Cerebellum (tissue), 4 donors: ENCODE measurements at places on chromosomes 1 and 21. TPM values are rescaled to one million over a fixed set of nuclear protein-coding genes. Genes with fewer than 3 reads are reported as not detected.

GRCh38 chr1:167825419-167826079 is 88.4 kb downstream of the ADCY10 start:
- no peak for DNase-seq

DNA sequence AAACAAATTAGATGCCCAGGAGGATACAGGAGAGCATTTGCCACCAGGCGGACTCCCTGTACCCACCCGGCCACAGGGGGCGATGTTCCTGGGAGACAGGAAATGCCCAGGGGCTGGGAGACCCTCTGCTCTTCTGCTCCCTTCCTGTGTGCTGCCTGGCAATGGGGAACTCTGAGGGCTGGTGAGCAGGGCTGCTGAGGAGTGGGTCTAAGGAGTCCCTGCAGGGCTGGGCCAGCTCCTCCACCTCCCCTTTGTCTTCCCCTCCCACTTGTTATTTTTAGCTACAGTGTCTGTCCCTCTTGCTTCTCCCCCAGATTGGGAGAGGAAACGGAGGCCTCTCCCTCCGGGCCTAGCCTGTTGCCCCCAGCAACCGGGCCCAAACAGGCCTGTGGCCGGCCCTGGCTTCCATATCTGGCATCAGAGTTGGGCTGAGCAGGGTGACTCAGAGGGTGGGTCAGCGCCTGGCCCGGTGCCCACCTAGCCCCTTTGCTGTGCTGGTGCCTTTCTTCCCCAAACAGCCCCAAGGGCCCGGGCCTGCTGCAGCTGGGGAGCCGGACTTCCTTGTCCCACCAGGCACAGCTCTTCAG is 11.6 kb downstream of the LMNA start:
- DNase-seq: no peak

- DNase-seq: no peak
Observed at GRCh38 chr1:77655431-77655974, 27.0 kb downstream of the ZZZ3 start.

GRCh38 chr1:221576268-221576667 is 165.6 kb downstream of the DUSP10 start:
- DNase-seq: no peak

DNA sequence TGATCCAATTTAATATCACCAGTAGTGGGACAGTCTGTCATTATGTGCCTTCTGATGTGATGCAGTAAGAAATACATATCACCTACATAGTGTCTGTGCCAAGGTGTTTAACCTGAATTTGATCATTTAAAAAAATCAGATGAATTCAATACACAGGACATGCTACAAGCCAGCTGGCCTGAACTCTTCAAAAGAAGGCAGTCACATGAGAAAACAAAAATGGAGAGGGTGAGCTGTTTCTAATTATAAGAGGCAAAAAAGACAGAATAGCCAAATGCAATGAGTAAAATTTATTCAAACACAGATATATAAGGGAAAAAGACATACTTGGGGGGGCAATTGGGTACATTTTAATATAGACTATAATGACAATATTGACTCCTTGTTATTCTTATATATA is 66.5 kb downstream of the ST3GAL3 start:
- no peak for DNase-seq

DNA sequence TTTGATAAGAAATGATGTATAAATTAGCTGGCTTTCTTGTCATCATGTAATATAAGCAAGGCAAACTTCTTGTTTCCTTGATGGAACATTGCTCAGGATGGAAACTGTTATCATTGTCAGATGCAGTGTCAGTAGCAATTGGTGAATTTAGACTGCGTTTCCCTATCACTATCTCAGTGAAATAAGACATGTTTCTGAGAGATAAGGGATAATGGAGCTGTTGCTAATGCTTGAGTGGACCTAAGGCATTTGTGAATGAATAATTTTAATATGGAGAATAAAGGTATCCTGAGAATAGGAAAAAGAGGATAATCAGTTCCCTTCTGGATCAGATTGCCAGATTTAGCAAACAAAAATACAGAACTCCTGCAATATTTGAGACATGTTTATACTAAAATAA is 160.9 kb downstream of the HLX start:
- no peak for DNase-seq

- DNase-seq: no peak
Observed at GRCh38 chr1:93652323-93652949, 29.2 kb downstream of the BCAR3 start.

DNA sequence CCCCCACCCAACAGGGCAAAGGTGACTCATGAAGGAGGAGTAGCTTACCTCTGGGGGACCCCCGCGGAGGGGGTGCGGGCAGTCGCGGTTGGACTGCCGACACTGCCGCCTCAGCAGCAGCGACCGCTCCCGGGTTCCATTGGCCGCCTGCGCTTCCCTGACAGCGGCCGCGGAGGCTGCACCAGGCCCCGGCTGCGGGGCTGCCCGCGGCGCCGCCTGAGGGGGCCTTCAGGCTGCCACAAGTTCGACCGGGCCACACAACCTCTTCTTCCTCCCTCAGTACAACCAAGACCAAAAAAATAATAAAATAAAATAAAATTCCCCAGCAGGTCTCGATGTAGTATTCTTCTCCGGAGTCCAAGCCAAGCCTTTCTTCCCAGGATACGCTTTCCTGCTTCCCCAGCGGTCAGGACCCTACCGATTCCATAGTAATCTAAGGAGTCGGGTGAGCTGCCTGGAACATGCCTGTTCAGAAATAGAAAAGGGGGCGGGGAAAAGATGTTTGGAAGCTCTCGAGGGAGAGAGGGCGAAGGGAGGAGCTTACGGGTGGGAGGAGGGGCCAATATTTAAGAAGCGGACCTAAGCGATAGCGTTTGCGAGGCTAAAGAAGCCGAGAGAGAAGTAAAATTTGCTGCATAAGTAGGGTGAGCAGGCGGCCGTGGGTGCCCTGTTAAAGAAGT is at the start of gene PI4KB:
Gene PI4KB, minus strand, starts transcription at position 194 of the 680 bp plus-strand sequence. CDS start 10,935 bp downstream, outside the sequence.
- peak; percentile 99 for DNase-seq

DNA sequence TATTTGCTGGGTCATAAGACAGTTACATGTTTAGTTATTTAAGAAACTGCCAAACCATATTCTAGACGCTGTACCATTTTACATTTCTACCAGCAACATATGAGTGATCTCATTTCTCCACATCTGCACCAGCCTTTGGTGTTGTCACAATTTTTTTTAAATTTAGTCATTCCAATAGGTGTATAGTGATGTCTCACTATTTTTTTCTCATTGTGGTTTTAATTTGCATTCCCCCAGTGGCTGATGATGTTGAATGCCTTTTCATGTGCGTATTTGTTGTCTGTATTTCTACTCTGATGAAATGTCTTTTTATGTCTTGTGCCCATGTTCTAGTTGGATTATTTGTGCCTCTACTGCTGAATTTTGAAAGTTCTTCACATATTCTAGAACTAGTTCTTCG is 38.4 kb downstream of the NFASC start:
- DNase-seq: no peak

- DNase-seq: no peak
Observed at GRCh38 chr21:36572039-36572438, 92.1 kb upstream of the CLDN14 start.

- DNase-seq: no peak
Observed at GRCh38 chr1:24202556-24202955, 15.5 kb upstream of the IFNLR1 start.

DNA sequence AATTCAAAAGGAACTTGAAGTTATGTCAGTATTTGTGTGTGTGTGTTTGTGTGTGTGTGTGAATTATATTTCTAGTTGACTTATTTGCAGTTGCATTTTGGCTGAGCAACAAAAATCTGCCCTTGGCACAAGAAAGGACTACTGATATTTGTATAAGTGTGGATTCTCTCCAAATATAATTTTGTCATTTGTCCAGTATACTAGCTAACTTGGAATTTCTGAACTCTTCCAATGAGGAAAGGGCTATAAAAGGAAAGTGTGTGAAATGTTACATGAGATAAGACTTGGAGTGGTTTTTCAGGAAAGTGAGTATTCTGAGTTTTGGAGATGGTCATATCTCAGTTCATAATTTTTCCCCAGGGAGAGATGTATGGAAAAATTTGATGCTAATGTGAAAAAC is 1384.1 kb upstream of the B3GALT2 start:
- DNase-seq: no peak

GRCh38 chr21:42672699-42673458 is 19.5 kb downstream of the PDE9A start:
- DNase-seq: no peak

- no peak for DNase-seq
Observed at GRCh38 chr1:160550572-160551034, 27.5 kb upstream of the SLAMF6 start.

DNA sequence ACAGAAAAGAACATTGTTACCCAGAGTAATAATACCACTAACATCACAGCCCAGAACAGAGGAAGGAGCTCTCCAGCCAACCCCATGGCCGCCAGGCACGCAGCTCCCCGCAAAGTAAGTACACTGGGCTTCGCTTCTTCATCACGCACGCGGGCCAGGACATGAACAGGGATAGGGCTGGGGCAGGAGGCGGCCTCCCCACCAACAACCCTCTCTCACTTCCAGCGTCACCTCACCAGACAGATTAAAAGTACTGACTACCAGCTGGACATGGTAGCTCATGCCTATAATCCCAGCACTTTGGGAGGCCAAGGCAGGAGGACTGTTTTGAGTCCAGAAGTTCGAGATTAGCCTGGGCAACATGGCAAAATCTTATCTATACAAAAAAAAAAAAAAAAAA is 78.3 kb downstream of the NPHP4 start:
- DNase-seq: no peak

DNA sequence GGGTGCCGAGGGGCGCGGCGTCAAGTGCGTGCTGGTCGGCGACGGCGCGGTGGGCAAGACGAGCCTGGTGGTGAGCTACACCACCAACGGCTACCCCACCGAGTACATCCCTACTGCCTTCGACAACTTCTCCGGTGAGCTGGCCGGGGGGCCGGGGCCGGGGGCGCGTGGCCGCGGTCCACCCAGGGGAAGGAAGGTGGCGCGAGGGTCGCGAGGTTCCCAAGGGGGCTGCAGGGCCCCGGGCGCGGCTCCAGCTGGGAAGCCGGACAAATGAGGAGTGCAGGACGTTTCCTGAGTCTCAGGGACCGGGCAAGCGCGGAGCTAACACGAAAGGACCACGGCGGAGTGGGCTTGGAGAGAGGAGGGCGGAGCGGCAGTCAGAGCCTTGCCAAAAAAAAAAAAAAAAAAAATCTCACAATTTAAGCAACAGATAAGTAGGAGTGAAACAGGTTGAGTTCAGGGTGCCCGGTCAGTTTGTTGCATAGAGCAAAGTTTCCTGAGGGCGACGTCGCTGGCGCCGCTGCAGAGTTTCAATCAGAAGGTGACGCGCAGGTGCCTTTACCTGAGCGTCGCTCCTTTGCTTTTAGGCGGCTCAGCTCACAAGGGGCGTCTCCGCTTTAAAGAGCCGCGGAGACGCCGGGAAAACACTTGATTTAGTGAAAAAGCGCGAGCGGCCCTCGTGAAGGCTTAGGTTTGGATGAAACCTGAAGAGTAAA is 750 bp downstream of the RHOU start:
- DNase-seq: peak; percentile 7

DNA sequence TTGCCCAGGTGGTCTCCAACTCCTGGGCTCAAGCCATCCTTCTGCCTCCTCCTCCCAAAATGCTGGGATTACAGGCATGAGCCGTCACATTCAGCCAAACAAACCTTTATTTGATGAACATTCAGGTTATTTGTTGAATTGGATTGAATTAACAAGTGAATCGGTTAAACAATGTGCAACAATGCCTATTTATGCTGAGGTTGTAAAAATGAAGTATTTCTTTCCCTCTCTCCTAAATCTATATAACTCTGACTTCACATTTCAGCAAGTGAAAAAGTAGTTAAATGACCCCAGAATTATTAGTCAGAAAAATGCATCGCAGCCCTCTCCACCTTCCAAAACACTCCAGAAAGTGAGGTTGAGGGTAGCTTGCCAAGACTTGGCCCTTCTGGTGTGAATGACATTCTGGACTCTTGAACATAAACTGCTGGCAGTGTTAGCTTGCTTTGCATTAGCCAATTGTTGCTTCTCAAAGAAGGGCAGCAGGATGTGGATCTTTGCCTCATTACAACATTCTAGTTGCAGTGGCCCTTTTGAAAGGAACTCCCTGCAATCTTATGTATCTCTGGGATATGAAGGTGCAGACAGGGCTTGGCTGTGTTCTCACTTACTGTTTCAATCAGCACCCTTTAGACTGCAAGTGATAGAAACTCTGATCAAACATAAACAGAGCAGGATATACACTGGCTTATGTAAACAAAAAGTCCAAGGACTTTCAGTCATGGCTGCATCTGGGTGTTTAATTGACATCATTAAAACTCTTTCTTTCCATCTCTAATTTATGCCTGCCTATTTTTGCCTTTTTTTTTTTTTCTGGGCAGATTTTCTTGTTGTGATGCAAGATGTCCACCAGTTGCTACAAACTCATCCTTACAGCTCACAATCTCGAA is 22.4 kb downstream of the EDN2 start:
- DNase-seq: no peak

- no peak for DNase-seq
Observed at GRCh38 chr21:34075760-34076660, 2.6 kb downstream of the MRPS6 start.

LIN9 gene
- total RNA-seq: 9.5 TPM

VAMP4 gene
- 18.5 TPM for total RNA-seq

CRB1 gene
- 22.8 TPM for total RNA-seq

SYT11 gene
- 143 TPM for total RNA-seq

BMP8B gene
- 1.5 TPM for total RNA-seq

PRDX6 gene
- 35.6 TPM for total RNA-seq

DTL gene
- 11.4 TPM for total RNA-seq

TNNT2 gene
- total RNA-seq: not detected

FCAMR gene
- not detected for total RNA-seq

TMEM51 gene
- total RNA-seq: 4.7 TPM
